ENCODE measurements at places on chromosomes 1 and 21.

- DNase-seq, result peak; percentile 35
These were observed 107.3 kb downstream of the HMGB4 start for GRCh38 chr1:33971018-33971710.

GRCh38 chr1:82555501-82555900 lies 754.8 kb downstream of the ADGRL2 start:
- DNase-seq, result no peak

GRCh38 chr21:38805328-38806152 lies at the start of gene ETS2:
TSS of gene ETS2 (plus strand) at chr21:38805929. CDS start at chr21:38810035, 4,106 bp downstream.
- peak; percentile 78 for DNase-seq

DNA sequence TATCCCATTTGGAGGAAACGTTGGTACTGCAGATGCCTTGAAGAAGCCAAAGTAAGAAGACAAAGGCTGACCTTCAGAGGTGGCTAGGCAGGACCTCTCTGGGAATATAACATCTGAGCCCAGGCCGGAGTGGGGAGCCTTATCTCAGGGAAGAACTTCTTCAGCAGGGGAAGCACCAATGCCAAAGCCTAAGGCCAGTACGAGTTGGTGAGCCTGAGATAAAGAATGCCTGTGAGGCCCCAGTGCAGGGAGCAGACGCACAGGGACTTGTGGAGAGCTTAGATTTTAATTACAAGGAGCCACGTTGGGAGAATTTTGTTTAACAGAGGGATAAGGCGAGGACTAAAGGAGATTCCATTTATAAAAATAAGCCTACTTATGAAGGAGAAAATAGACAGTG lies 468.8 kb upstream of the RUNX1 start:
- DNase-seq, result no peak

GRCh38 chr1:222706815-222707214 lies 5.5 kb downstream of the AIDA start:
- DNase-seq, result no peak
